SK-N-SH (cell line): ENCODE measurements at places on chromosomes 2 and 18. TPM values are rescaled to one million over a fixed set of nuclear protein-coding genes. Genes with fewer than 3 reads are reported as not detected.

The TTN gene
- under 0.01 and 0.08 TPM in 2 replicates for polyA plus RNA-seq

The SLC35G4 gene
- not detected in 2 replicates for polyA plus RNA-seq

DNA sequence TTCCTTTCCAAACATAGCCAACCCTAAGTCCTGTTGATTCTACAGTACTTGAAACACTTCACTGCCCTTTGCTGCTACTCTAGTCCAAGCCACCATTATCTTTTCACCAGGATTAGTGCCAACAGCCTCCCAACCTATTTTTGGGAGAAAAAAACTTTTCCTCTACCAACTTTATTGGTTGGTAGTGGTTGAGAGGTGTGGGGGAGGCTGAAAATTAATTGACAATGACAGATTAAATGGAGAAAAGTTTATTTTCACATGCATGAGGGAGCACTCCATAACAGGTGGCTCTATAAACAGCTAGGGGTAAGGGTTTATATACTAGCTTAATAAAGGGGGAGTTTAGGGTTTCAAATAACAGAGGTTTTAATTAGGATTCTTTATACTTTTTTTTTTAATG is 37.8 kb upstream of the ITPRID2 start:
- no peaks in the 10 kb centered on the region for H3K27me3 ChIP-seq
- no peak overlapping the region for H3K4me3 ChIP-seq
- H3K4me1 ChIP-seq: no peaks in the 10 kb centered on the region; the same call in 1 of the 2 replicates

DNA sequence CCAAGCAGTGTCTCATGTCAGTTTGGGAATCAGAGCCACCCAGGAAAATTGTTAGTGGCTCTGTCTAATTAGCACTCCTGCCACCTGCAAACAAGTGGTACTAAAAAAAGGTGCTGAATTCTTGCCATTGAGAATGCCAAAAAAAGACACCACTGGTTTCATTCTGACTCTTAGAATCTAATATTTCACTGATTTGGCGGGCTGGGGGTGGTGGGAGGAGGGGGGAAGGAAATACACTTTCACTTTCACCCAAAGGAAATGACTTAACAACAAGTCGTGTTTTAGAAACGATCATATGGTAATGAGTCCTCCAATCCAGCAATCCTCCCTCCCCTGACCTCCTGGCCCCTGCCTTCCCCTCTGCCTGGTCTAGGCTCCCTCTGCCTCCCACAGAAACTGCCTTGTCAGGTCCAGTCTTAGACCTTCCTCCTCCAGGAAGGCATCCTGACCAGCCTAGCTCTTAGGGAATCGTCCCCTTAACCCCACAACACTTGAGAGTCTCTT is 4.4 kb upstream of the KLHL29 start:
- no peak overlapping the region for H3K4me3 ChIP-seq
- no peaks in the 10 kb centered on the region for H3K36me3 ChIP-seq
- DNase-seq: no peak
- no peaks in the 10 kb centered on the region for H3K27me3 ChIP-seq
- no peak overlapping the region for H3K27ac ChIP-seq
- H3K4me1 ChIP-seq: peaks cover 12% of the 10 kb centered on the region; the same call in 1 of the 2 replicates

- no peaks in the 10 kb centered on the region for H3K4me1 ChIP-seq
- no peak overlapping the region for H3K4me3 ChIP-seq
- H3K27ac ChIP-seq: no peak overlapping the region
- DNase-seq: no peak
- H3K36me3 ChIP-seq: peaks cover 70% of the 10 kb centered on the region
Observed at GRCh38 chr2:37143974-37144373, 12.8 kb downstream of the EIF2AK2 start.

DNA sequence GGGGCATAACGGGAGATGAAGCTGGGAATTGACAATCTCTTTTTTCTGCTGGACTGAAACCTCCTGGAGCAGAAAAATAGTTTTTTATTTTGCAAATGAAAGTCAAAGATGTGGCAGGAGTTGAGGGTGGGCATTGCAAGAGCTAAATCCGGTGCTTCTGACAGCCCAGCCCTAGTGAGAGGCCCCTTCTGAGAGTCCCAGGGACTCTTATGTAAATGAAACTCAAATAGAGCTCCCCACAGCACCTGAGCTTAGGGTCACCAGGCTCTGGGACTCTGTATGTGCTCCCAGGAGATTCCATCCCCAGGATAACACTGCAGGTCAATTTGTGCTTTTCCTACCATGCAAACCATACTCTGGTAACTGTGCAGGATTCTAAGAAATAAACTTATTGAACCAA is 192.8 kb downstream of the ANKRD30B start:
- no peak overlapping the region for H3K4me3 ChIP-seq
- no peak for DNase-seq
- H3K4me1 ChIP-seq: no peaks in the 10 kb centered on the region
- H3K27me3 ChIP-seq: peaks cover 80% of the 10 kb centered on the region
- no peaks in the 10 kb centered on the region for H3K36me3 ChIP-seq

GRCh38 chr2:136214307-136215200 is 96.6 kb upstream of the CXCR4 start:
- no peak overlapping the region for H3K27ac ChIP-seq
- no peaks in the 10 kb centered on the region for H3K36me3 ChIP-seq
- no peaks in the 10 kb centered on the region for H3K27me3 ChIP-seq
- H3K4me3 ChIP-seq: no peak overlapping the region
- no peaks in the 10 kb centered on the region for H3K4me1 ChIP-seq
